Suppressor macrophage (primary cell): ENCODE measurements at places on chromosomes 2 and 18.

- no peak for DNase-seq
These were observed 675.3 kb downstream of the SLC4A3 start for GRCh38 chr2:220302756-220303155.

DNA sequence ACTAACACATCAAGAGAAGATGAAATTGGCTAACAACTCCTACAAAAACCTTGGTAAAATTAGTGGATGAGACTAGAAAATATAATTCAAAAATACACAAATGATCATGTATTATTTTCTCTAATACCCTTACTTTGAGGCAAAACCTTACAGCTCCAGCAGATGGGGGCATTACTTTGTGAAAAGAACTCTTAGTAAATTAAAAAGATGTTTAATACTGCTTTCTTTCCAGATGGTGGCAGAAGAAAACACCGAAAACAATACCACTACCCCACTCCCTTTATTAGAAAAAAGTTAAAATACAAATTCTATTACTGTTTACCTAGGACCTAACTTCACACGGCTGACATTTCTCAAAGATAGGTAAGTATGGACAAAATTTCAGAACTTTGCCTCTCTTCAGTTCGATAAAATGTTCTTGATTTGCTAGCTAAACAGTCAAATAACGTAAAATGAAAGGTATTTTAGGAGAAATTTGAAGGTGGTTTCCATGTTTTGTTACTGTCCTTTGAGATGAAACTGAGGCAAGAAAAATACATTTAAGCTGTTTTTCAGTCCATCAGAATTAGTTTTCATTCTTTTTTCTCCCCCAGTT is 30.6 kb downstream of the ORC4 start:
- peak; percentile 46 for DNase-seq

DNA sequence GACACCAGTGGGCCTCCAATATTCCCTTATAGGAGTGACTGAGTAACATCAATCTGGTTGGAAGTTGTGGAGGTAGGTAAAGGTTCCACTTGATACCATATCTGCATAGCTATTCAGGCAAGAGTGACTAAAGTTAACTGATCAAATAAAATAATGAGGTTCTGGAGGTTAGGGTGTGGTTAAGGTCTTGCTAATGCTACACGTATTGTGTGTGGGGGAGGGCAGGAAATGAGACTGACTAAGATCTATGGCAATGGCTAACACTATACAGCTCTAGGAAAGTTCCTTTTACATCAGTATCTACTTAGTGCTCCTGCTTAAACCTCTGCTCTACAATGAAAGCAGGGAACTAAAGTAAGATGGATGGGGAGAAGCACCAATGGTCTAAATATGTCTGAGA is 149.1 kb upstream of the MGAT5 start:
- DNase-seq = peak; percentile 12

DNA sequence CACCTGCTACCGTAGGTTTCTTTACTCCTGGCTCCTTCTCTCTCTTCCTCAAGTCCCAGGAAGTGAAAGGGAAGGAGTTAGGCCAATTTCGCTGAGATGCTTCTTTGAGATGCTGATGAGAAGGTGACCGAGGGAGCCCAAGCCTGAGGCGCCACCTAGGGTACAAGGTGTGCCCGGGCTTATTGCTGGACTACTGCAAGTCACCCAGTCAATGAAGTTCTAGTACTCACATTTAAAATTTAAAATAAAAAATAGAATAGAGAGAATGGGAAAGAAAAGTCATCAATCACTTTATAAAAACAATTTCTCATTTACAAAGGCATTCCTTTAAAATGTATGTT is 45.3 kb downstream of the ACAA2 start:
- no peak for DNase-seq

- DNase-seq = peak; percentile 77
These were observed 10.6 kb upstream of the MC5R start for GRCh38 chr18:13813271-13813849.

DNA sequence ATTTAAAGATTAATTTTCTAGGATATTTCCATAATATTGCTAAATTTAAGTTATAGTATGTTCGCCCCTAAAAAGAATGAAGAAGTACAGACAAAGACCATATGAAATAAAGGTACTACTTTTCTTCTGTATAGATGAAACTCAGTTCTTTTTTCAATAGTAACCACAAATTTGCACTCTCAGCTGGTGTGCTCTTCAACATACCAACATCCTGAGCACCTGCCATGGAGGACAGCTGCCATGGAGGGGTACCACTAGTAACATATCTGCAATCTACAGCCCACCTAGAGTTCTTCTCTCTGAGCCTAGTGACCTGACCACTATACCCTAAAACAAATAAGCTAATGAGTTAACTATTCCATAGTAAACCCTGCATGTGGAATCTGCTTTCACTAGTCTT is 36.8 kb upstream of the ERCC3 start:
- DNase-seq = no peak

- DNase-seq = no peak
These were observed 108.6 kb upstream of the RNF152 start for GRCh38 chr18:62001396-62001795.

DNA sequence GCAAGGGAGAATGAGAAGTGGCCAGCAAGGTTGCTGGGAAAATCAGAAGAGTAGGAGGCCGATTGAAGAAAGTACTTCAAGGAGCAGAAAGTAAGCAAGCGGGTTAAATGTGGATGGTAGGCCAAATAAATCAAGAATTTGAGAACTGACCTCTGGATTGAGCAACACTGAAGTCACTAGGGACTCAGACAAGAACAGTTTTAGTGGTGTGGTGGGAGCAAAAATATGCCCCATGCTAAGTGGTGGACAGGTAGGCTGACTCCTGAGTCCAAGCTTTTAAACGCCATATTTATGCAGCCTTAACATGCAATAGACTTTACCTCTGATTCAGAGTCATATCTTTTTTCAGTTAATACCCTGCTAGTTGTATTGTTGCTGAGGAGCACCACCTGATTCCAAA is 4.5 kb downstream of the TRABD2A start:
- DNase-seq = no peak

GRCh38 chr18:78477840-78478239 is 501.8 kb upstream of the SALL3 start:
- DNase-seq = no peak

DNA sequence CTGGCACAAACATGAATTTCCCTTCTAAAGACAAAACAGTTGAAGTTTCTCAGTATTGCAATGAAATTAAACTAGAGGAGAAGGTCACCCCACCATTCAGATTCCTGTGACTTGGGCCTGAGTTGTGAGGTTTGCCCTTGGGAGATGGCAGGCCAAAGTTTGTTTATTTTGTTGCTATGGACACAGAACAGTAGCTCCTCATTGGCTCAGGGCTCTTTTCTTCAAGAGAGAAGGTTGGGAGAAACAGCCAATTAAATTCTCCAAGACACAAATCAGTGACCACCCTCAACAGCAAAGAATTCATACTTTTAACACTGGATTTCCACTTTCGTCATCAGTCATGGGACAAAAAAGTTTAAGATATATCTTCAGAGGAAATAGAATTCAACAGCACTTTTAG is at the start of gene FLACC1:
Gene FLACC1 (minus strand): TSS at position 125 of the 400 bp plus-strand sequence. CDS start 5,941 bp downstream, outside the sequence.
- no peak for DNase-seq

- no peak for DNase-seq
These were observed 128.8 kb downstream of the CERS6 start for GRCh38 chr2:168584911-168585310.

- DNase-seq = no peak
These were observed 81.2 kb downstream of the TMEM18 start for GRCh38 chr2:595831-596592.

GRCh38 chr2:193695367-193695766 is 1500.6 kb upstream of the TMEFF2 start:
- peak; percentile 10 for DNase-seq

- peak; percentile 21 for DNase-seq
These were observed 29.7 kb upstream of the PSME4 start for GRCh38 chr2:54000524-54000923.

DNA sequence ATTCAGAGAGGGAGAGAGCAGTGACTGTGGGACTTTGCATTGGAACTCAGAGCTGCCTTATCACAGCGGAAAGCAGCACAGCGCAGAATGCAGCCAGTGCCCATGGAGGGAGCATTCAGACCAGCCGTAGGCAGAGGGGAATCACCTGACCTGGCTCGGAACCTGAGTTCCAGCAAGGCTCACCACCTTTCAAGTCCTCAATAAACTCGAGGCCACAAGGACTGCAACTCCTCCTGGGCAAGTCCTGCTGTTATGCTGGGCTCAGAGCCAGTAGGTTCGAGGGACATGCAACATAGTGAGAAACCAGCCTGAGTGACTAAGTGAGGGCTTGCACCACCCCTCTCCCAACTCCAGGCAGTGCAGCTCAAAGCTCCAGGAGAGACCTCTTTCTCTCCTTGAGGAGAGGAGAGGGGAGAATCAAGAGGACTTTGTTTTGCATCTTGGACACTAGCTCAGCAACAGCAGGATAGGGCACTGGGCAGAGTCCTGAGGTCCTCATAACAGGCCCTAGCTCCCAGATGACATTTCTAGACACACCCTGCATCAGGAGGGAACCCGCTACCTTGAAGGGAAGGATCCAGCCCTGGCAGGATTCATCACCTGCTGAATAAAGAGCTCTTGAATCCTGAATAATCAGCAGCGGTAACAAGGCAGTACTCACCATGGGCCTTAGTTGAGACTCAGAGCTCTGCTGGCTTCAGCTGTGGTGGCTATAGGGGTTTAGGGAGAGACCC is 136.8 kb upstream of the OTOS start:
- DNase-seq = no peak

- no peak for DNase-seq
These were observed 260.4 kb upstream of the DSEL start for GRCh38 chr18:67776929-67777328.

DNA sequence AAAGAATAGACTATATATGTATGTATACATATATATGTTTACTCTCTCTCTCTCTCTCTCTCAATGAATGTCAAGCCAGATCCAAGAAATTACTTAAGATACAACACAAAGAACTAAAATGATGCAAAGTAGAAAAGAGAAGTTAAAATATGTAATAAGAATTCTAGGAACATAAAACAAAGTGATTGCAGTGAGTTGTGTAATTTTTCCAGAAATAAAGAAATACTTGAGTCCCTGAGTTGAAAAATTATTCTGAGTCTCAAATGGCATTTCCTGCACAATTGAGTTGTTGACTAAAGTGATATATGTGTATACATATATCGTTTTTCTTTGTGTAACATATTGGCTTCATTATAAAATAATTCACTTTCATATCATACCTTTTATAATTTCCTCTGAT is 262.4 kb downstream of the INSIG2 start:
- DNase-seq = no peak

- no peak for DNase-seq
These were observed 331.6 kb downstream of the CCDC85A start for GRCh38 chr2:56515399-56515798.

GRCh38 chr2:69095305-69095704 is 82.3 kb downstream of the ANTXR1 start:
- DNase-seq = peak; percentile 92

- DNase-seq = no peak
These were observed 233.3 kb downstream of the AGAP1 start for GRCh38 chr2:235727174-235727573.

GRCh38 chr2:36376992-36377738 is 21.6 kb downstream of the CRIM1 start:
- no peak for DNase-seq
